ENCODE measurements at places on chromosomes 11 and 22. TPM values are rescaled to one million over a fixed set of nuclear protein-coding genes. Genes with fewer than 3 reads are reported as not detected.

Gene GGT5
- total RNA-seq = not detected

DNA sequence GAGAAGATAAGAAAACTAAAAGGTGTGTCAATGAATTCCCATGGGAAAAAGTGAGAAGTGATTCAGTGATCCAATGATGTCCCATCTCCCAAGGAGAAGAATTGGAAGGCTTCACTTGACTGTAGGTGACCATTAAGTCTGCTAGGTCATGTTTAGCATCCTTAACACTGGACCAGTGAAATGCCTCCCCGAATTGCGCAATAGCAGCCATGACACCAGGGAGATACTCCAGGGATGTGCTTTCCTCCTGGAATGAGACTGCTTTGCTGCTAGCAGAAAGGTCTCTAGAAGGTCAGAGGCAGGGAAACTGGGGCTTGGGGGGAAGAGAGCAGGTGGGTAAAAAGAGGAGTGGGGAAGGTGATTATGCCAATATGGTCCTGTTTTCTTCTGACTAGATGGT, 364.3 kb downstream of the OPCML start:
- no peak for DNase-seq

DNA sequence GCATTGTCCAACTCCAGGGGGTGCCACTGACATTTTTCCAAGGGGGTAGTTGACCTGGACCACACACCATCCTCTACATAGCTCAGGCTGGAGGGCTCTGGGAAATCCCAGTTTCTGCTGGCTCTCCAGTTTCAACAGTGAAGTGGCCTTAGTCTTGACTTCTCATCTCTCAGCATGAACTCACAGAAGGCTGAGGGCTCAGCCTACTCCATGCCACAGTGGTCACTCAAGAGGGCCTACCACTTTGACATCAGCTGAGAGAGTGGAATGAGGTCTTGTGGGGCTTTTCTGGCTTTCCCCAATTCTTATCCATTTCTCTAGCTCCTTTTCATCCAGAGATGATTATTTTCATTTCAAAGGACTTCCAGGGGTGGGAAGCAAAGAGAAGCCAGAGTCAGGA, 7.4 kb downstream of the HTR3A start:
- no peak for DNase-seq

Gene ACTN3
- total RNA-seq = not detected

GRCh38 chr11:32318071-32319055, 117.0 kb downstream of the WT1 start:
- no peak for DNase-seq

DNA sequence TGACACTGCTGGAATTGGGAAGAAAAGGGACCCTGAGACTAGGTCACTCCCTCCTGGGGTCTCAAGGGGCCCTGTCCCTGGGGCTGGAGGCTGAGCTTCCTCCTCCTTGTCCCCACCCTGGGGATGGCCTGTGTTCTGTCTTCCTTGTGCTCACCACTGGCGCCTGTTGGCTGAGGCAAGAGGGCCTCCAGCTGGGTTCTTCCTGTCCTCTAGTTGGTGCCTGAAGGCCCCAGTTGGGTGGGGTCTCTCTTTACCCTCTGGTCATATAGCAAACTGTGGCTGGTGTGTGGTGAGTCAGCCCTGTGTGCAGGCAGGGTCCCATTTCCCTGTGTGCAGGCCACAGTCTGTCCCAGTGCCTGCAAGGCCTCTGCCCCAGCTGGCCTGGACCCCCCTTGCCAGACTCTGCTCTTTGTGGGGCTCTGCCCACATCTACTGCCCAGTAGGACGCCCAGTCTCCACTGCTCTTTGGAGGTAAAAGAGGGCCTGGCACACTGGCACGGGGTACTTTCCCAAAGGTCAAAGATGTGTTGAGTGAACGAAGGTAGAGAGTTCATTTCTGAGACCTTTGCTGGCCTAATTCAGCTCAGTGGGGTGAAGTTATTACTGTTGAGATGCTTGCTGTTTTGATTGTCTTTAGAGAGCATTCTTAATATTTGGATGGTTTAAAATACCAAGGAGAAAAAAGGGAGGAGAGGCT, 55.1 kb upstream of the CLDN5 start:
- DNase-seq = no peak

- no peak for DNase-seq
Measured at GRCh38 chr22:37484480-37485394, 1.4 kb downstream of the MFNG start.

Data from Caki2 (cell line).